ENCODE measurements at places on chromosomes 1 and 21.

DNA sequence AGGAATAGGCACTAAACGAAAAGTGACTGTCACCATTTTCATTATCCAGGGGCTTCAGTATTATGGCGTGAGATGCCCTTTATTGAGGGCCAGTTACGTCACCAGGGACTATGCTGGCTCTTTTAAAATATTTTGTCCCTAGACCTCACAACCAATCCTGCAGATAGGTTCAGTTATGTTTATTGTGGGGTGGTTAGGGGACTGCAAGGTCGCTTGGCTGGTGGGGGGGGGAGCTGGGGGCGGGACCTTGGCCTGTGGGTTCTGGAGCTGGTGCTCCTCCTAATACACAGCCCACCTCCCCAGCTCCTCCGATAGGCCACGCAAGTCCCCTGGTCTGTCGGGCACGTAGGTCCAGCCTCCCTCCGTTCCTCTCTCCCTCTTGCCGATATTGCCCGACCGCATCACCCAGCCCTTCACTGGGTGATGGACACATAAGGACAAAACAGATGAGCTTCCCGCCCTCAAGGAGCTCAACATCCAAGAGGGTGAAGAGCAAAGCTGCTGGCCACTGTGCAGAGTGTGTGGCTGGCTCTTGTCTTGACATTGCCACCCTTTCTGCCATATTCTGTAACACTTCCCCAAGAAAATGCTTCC is 271.8 kb downstream of the MATN1 start:
- no peak for DNase-seq

- no peak for DNase-seq
Measured at GRCh38 chr1:155466617-155466972, 96.0 kb downstream of the ASH1L start.

DNA sequence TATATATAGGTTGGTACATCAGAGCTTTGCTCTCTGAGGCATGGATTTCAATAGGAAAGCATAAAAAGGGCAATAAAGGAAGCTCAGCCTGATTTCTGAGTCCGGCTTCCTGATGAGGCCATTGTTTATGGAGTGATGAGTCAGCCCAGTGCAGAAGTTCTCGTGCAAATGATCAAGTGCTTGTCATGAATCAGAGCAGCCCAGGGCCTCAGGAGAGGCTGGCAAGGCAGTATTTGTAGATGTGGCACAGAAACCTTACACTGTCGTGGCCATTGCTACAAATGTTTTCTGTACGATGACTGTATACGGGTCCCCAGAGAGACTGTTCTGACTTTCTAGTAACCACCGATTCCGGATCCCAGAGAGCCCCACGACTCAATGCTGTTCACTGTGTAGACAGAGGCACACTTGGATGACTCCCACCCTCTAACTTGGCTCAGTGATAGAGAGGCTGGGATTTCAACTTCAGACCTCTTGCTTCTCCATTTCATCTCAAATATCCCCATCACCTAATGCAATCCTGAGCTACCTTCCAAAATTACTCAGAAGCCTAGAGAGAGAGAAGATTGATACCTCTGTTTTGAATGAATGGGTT is 26.8 kb downstream of the UMODL1 start:
- no peak for DNase-seq

DNA sequence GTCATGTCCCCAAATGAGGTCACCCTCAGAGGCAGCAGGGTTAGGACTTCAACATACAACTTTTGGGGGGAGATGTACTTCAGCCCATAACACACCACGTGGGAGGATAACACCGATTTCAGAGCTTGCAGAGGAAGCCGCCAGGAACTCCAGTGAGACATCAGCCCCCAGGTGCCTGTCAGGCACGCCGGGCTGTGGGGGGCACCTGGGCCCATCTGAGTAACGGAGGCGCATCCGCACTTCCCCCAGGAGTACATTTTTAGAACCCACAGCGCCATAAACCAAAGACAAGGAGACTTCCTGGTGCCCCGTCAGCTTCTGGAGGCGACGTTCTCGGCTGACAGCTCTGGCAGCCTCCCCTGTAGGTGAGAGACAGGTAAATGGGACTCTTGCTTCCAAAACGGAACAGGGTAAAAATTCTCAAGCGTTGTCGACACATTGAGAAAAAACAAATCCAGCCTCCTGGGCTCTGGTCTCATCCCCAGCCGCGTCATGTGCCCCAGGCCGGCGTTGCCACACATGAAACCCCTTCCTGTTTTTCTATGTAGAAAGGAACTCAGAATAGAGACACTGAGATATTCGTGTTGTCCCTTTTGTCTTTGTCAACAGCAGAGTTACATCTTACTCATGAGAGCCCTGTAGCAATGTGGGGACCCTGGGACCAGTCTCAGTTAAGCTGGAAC is 93.3 kb downstream of the PDE9A start:
- DNase-seq = peak; percentile 12

DNA sequence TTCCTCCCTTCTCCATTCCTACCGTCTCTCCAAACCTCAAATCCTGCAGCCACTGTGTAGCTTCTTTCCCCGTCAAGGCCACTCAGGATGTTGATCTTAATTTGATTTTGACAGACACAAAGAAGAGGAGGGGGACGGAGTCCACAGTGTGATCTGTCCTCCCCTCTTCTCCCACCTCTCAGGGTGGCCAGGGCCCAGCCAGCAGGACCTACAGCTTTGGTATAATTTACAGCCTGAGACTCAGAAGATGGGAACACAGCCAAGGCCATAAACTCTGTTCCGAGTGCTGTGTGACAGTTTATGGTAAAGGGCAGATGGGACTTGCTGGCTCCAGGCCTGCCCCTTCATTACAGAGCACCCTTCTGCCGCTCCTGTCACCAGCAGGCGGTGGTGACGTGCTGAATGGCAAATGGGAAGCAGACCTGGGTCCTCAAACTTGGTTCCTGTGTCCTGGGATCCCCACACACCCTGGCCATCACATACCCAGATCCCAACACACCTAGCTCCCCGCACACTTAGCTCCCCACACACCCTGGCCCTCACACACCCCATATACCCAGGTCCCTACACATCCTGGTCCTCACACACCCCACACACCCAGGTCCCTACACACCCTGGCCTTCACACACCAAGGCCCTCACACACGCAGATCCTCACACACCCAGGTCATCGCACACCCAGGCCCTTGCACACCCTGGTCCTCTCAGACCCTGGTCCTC is 71.6 kb downstream of the CD2 start:
- DNase-seq = no peak

DNA sequence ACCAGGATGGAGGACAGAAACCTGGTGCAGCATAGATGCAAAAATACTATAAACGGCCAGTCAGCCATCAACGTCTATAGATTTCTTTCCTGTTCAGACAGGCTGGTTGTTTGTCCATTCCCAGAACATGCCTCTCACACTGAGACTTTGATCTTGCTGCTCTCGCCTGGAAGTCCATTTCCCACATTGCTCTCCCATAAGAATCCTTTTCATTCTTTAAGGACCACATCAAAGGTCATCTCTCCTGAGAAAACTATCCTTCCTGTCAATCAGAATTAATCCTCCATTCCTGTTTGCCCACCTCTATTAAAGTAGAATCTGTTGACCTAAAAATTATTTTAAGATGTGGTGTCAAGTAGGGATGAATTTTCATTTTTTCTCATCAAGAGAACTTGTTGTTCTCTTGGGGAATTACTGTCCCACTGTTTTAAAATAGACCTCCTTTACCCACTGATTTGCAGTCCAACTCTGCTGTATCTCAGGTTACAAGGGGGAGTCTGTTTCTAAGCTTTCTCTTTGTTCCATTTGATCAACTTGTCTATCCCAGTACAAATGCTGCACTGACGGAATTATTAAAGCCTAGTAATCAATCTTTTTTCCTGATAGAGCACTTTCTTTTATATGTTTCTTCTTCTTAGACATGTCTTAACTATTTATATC is 172.7 kb downstream of the PATJ start:
- no peak for DNase-seq

DNA sequence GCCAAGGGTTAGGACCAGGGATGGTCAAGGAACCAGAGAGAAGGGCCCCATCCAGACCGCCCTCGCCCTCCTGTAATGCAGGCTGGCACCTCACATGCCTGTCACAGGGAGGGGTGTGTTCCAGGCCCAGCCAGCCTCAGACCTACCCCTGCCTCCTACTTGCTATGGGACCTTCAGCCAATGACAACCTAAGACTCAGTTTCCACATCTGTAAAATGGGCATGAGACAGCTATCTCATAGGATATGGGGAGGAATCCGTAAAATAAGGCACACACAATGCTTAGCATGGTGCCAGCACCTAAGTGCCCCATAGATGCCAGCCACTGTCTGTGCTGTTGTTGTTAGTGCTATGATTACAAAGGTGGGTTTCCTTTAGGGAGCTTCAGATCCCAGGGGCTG is 7.9 kb downstream of the KIF17 start:
- DNase-seq = no peak

DNA sequence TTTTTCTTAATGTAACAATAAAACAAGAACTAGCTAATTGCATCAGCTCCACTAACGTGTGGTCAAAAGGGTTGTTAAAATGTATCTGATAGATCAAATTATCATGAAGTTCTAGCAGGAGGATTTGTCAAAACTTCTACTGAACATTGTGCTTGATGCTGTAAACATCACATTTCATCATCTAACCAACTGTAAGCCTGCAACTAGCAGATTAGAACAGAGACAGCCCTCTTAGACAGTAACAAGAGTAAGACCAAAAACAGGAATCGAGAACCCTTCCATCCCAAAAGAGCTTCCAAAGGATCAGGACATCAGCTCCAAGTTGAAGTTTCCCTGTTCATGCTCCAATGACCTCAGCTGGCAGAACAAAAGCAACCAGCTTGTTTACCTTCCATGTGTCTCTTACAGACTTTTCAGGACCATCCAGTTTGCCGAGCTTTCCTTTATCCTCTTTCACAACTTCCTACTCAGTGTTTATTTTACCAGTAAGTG is 44.6 kb downstream of the NIBAN1 start:
- DNase-seq = no peak

GRCh38 chr21:35189077-35189863 is 140.2 kb upstream of the RUNX1 start:
- no peak for DNase-seq

DNA sequence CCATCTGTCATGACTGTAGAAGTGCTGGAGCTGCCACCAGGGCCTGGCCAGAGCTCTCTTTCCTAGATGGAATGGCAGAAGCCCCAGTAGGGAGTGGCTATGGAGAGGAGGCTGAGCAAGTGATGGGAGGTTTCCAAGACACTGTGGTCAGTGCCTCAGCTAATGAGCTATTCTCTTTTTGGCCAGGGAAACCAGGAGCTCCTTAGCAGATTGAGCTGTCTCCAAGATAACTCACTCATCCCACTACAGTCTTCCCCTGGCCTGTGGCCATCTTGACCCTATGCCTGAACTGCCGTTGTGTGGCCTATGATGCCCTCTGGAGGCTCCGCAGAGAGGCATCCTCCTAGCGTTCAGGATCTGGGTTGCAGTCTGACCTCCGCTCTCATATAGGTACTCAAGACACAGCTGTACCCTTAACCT is 60.5 kb downstream of the ERI3 start:
- no peak for DNase-seq

DNA sequence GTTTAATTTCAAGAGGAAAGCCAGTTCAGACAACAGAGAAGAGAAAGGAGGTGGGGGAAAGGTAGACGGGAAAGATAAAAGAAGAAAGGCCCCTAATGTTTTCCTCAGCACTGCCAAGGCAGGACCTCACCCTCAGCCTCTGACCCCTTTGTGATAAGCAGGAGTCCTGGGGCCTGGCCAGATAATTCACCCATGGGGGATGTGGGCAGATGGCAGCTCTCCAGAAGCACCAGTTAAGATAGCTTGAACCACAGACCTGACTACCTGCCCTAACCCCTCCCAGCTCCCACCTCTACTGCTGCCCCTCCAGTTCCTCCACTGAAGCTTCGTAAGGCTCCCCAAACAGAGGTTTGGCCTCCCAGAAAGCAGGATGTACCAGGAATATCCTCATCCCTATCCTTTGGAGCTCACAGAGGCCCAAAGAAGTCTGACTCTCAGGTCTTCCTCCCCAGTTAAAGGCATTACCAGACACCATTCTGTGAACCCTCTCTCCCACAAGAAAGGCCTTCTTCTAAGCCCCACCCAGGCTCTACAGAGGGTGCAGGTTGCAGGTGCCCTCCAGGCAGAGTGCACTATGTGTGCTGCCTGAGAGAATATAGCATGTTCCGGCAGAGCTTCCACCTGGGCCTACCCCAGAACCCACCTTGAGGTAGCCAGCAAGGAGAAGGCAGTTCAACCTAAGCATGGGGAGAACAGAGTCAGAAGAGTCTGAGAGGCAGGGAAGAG is 9.2 kb upstream of the SNAPIN start:
- no peak for DNase-seq

DNA sequence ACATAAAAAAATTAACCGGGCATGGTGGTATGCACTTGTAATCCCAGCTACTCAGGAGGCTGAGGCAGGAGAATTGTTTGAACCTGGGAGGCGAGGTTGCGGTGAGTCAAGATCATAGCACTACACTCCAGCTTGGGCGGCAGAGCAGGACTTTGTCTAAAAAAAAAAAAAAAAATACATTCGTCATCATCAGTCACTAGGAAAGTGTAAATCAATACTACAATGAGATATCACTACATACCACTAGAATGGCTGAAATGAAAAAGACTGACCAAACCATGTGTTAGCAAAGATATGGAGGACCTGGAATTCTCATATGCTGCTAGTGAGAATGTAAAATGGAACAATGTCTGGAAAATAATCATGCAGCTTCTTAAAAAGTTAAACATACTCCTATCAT is 9.3 kb downstream of the SPATA45 start:
- DNase-seq = no peak
